CD8-positive, alpha-beta T cell (primary cell): ENCODE measurements at places on chromosomes 13 and 19.

DNA sequence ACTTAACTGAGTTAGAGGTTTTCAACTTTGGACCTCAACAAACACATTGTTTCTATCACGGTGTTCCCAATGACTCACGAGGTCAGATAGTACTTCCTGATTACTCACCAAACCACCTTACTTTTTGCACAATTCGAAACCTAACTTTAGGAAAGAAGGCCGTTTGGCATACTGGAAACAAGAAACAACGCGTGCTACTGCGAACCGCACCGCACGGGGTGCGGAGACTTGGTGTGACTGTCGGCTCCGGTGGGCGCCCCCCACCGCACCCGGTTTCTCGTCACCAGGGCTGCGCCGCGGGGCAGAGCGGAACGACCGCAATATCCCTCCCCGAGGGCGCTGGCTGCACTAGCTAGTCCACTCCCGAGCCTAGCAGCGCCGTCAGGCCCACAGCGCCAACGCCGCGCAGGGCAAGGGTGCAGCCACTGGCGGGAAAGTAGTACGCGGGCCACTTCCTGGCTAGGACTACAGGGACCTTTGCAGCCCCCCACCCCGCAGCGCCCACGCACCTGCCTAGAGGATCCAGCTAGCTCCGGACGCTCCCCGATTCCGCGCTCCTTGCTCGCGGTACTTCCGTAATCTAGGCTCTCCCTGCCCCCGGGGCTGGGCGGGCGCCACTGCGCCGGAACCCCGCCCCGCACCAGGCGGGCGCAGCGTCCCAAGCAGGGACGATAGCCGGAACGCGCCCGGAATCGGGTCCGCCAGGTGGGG is at the start of gene PARP4:
PARP4 (minus strand) TSS at position 582 of the 711 bp plus-strand sequence. CDS start 9,002 bp downstream, outside the sequence.
- DNase-seq = peak; percentile 55

DNA sequence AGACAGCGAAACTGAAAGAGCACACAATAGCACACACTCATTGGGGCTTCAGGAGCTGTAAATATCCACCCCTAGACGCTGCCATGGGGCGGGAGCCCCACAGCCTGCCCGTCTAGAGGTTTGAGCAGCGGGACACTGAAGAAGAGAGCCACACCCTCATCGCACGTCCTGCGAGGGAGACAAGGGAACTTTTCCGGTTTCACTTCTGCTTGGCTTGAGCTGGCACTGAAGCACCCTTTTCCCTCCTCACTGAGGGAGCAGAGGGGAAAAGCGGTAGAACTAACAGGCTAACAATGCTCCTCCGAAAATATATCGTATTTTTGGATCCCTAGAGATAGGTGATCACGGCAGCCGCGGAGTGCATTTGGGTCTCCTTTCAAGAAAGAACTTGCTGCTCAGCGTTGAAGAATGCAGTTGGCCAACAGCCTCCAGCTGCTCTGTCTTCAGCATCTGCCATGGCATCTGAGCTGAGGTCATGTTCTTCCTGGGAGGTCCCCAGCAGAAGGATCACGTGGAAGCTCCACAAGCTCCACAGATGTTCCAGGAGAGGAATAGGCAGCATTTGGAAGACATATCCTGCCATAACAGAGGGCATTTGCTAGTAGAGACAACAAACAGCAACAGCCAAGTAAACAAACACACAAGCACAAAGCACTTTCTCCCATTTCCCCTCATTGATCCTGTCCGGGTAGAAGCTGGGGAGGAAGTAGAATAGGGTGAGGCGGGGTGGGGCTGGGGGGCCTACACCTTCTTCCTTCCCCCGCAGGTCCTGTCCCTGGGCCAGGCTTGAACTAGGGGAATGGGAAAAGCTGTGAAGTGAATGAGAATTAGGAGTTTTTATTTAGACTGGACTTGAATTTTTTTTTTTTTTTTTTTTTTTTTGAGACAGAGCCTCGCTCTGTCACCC is 44.8 kb upstream of the ALOX5AP start:
- DNase-seq = peak; percentile 33

DNA sequence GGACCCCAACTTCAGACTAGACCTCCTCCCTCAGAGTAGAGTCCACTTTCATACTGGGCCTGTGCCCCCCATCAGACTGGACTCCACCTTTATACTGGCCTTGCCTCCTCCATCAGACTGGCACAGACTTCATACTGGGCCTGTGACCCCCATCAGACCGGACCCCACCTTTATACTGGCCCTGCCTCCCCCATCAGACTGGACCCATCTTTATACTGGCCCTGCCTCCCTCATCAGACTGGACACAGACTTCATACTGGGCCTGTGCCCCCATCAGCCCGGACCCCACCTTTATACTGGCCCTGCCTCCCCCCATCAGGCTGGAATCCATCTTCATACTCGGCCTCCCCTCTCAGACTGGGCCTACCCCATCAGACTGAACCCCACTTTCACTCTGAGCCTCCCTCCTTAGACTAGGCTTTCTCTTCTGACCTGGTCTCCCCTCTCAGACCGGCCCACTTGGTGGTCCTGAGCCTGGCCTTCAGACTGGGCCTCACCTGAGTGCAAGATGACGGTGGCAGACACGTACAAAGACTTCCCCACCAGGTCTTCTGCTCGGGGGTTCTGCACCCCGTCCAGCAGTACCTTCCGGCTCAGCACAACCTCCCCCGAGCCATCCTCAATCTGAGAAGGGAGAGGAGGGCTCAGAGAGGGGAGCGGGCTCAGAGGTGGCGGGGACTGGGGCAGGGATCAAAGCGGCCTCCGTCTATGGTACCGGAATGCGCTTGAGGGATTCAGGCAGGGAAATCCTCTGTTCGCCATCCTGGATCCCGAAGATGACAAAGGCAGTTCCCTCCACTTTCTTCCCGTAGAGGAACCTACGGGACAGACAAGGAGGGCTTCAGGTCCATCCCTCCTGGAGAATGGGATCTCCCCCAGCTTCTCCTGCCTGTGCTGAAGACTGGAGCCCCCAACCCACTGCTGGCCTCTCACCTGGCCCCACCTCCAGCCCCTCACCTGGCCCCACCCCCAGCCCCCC is 7.5 kb downstream of the C3 start:
- DNase-seq = no peak

DNA sequence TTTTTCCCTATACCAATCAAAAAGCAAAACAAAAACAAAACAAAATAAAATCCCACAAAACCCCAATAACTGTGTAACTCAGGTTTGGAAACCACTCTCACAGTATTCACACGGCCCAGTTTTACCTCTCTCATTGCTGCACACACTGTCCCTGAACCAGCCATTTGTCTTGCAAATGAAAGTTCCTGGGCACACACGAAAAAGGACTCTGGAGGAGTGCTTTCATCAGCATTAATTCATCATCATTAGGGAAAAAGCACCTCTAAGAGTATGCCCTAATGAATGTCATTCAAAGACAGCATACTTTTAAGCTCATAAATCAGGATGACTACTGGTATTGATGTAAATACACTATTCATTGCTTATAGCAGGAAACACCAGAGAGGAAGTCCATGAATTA is 306.3 kb downstream of the DNAJC15 start:
- no peak for DNase-seq

DNA sequence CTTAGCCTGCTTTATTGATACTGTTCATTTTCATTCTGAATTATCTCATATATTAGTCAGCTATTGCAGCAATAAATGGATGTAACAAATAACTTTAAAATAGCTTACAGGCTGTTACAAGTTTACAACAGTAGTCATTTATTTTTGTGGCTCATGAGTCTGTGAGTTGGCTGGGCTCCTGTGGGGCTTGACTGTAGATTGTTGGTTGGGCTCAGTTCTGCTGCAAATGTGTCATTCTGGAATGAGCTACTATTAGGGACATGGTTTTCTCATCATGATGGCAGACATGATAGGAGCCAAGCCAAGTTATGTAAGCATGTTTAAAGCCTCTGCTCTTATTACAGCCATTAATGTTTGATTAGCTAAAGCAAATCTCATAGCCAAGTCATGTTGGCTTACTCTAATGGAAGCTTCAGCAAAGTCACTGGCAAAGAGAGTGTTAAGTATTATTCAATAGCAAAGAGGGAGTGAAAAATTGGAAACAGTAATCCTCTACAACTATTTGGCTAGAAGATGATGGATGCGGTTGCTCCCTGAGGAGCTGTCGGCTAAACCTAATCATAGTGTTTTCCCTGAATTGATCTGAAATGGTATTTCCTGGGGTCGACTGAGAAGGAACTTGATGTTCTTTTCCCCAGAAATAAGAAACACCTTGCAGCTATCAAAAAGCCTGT is 391.3 kb downstream of the TDRD3 start:
- DNase-seq = no peak

DNA sequence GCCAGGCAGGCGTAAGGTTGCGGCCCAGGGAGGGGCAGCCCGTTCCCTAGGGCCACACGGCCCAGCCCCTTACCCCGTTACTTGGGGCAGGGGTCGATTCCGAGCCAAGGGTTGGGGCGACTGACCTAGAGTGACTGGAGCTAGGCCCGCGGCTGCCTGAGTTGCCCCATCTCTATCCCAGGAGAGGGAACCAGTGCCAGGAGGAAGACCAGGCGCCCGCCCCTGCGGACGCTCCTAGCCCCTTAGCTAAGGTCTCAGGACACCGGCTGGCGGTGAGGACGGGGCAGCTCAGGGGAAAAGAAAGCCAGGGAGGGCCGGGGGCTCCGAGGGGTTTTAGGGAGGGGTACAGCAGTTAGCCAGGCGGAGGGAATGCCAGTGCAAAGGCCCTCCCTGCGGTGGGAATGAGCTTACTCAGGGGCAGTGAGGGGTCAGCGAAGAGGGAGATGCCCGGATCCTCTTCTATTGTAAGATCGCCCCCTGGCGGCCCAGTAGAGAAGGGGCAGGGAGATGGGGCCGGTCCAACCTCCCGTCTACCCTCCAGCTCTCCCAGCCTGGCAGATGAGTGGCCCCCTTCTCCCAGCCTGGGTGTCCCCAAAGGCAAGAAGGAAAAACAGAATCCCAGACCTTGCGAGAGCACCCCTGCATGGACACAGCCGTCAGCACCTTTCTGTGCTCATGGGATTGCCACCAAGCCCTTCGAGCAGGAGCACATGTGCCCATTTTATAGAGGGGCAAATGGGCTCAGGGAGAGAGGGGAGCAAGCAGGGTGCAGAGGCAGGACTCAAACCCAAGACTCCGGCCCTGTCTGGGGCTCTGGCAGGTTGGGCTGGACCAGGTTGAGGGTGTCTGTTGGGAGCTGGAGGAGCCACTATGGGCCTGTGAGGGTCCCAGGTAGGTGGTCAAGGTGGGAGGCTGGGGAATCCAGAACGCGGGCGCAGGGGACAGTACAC is 16.3 kb downstream of the CILP2 start:
- DNase-seq = peak; percentile 67
